ENCODE measurements at places on chromosomes 3 and 15. TPM values are rescaled to one million over a fixed set of nuclear protein-coding genes. Genes with fewer than 3 reads are reported as not detected.
A peak's percentile ranks its signal among the peaks of the same experiment; 100 is the strongest.

GRCh38 chr15:96247621-96248305 is 82.7 kb upstream of the NR2F2 start:
- H3K36me3 ChIP-seq: peaks cover 4% of the 10 kb centered on the region
- no peak overlapping the region for H3K4me3 ChIP-seq
- no peak overlapping the region for H3K27ac ChIP-seq
- H3K4me1 ChIP-seq: no peaks in the 10 kb centered on the region
- DNase-seq: no peak

- H3K27ac ChIP-seq: no peak overlapping the region
- no peaks in the 10 kb centered on the region for H3K4me1 ChIP-seq
- no peaks in the 10 kb centered on the region for H3K36me3 ChIP-seq
These were observed 70.1 kb downstream of the KLF15 start for GRCh38 chr3:126287171-126287535.

Gene GPR15
- 1.4 TPM for total RNA-seq

- no peak for DNase-seq
- H3K36me3 ChIP-seq: peaks cover 8% of the 10 kb centered on the region
- H3K4me3 ChIP-seq: no peak overlapping the region
- H3K27ac ChIP-seq: no peak overlapping the region
These were observed 133.5 kb upstream of the TBL1XR1 start for GRCh38 chr3:177330779-177331178.

DNA sequence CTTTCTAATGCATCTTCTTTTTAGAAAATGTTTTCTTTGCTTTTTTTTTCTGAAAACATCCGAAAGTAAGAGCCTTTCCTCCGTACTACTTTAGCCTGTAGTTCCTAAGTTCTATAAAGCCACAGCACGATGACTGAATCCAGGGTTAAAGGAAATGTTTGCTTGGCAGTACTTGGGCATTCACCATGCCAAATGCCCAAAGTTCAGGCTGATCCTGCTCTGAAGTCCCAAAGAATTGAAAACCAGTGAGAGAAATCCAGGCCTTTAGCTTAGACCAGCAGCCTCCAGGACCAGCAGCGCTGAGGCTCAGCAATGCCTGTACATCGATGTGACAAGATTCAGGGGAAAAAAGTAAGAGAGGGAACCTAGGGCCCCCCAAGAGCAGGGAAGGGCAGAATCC is 35.1 kb downstream of the CCK start:
- no peak overlapping the region for H3K4me3 ChIP-seq
- H3K27ac ChIP-seq: no peak overlapping the region

DNA sequence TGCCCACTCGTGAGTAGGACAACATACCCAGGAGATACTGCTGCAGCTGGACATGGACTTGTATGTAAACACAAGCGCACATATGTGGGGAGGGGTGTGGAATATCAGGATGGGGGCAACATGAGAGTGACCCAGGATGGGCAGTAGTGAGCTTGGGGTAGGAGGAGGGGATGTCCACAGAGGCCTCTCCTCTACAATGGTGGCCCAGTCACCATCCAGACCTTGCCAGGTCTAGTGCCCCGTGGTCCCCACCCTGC is 266 bp upstream of the ZBTB47 start:
- no peaks in the 10 kb centered on the region for H3K27me3 ChIP-seq
- peak overlapping the region; percentile 28 for H3K27ac ChIP-seq
- peaks cover 7% of the 10 kb centered on the region for H3K4me1 ChIP-seq
- DNase-seq: no peak

DNA sequence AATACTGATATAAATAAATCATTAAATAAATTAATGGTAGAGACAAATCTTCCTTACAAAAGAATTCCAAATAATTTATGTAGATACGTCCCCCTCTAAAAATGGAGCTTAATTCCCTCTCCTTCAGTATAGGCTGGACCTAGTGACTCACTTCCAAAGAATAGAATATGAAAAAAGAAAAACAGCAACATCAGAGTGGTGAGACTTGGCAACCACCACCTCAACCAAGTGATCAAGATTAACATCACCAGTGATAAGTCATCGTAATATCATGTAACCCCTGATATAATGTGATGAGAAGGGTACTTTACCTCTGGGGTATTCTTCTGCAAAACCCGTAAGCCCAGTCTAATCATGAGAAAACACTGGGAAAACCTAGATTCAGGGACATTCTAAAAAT is 13.4 kb downstream of the GOLGB1 start:
- H3K36me3 ChIP-seq: no peaks in the 10 kb centered on the region
- no peaks in the 10 kb centered on the region for H3K27me3 ChIP-seq
- no peak overlapping the region for H3K27ac ChIP-seq
- H3K4me3 ChIP-seq: no peak overlapping the region
- no peak for DNase-seq
- peaks cover 49% of the 10 kb centered on the region for H3K4me1 ChIP-seq

DNA sequence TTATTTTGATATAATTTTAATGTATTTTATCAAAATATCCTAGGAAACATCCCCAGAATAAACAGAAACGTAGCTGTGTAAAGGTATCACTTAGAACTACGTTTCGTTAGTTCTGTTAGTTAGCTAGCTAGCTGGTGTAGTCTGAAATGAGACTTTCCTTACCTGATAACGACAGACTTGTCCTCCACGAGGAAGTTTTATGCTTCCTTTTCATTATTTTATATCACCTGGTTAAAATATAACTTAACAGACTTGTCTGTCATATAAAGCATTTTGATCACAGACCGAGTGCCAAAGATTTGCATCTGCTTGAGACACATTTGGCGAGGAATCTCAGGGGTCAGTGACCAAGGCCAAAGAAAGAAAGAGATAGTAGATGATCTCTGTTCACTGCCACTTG is 829.5 kb downstream of the VGLL3 start:
- no peaks in the 10 kb centered on the region for H3K36me3 ChIP-seq
- H3K4me3 ChIP-seq: no peak overlapping the region
- H3K27me3 ChIP-seq: no peaks in the 10 kb centered on the region
- no peak overlapping the region for H3K27ac ChIP-seq
- no peak for DNase-seq
- no peaks in the 10 kb centered on the region for H3K4me1 ChIP-seq

- H3K27ac ChIP-seq: peak overlapping the region; percentile 3
- H3K27me3 ChIP-seq: peaks cover 6% of the 10 kb centered on the region
- DNase-seq: no peak
- H3K4me1 ChIP-seq: peaks cover 49% of the 10 kb centered on the region
These were observed 630 bp upstream of the EFCAB12 start for GRCh38 chr3:129429080-129429451.

DNA sequence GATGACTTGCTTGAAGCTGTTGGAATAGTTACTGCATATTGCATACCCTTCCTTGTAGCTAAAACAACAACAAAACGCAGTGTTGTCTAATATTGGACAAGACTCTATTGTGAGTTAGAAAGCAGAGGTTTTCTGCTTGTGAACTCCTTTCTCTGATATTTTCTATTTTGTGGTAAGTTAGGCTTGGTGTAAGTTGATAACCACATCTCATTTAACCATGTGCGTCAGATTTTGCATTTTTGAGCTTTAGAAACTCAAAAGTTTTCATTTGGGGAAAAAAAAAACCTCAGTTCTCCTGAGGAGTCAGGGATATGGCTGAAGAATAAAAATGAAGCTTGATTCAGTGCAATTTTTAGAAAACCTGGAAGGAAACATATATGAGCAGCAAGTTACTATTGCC is 1.5 kb downstream of the ARIH1 start:
- DNase-seq: no peak
- peaks cover 4% of the 10 kb centered on the region for H3K36me3 ChIP-seq
- peak overlapping the region; percentile 95 for H3K27ac ChIP-seq

DNA sequence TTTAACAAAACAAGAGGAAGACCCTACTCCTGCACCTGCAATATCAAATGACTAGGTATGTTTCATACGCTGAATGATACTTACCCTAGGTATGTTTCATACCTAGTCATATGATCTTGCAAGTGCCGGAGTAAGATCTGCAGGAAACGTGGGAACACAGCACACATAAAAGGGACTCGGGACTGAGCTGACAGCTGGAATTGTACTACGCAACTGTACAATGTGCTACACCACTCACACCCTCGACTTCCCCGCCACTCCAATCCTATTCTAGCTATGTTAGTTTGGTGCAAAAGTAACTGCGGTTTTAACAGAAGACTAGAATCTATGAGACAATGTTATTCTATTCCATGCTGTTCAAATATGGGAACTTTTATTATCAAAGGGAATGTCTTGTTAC is 22.0 kb downstream of the CRBN start:
- no peak for DNase-seq
- H3K36me3 ChIP-seq: peaks cover 49% of the 10 kb centered on the region
- peak overlapping the region; percentile 32 for H3K27ac ChIP-seq
- H3K27me3 ChIP-seq: no peaks in the 10 kb centered on the region

DNA sequence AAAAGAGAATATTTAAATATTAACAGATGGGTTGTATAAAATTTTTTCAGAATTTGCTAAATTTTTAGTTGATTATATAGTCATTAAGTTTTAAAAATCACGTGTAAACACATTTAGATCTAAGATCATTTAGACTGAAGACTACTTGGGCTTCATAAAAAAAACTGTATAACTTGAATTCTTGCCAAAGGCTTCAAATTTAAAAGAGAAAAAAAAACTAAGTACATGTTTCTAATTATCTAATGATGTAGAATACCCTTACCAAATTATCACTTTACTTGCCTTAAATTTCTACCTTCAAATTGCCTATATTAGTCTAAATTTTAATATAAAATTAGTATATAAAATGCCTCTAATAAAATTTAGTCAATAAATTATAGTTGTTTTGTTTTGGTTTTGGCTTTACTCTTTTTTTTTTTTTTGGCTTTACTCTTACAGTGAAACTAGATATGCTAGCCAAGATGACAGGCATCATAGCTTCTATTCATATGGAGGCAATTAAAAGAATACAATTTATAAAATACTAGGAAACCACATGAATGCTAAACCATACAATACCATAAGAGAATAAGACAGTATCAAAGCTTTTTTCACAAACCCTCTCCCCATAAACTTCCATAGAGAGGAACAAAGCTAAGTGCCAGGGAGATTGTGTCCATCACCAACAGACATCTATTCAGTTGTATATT is 183.1 kb upstream of the KCNMB2 start:
- no peak overlapping the region for H3K27ac ChIP-seq
- H3K4me3 ChIP-seq: no peak overlapping the region
- no peak for DNase-seq
- no peaks in the 10 kb centered on the region for H3K36me3 ChIP-seq
- H3K27me3 ChIP-seq: peaks cover 21% of the 10 kb centered on the region
- H3K4me1 ChIP-seq: peaks cover 7% of the 10 kb centered on the region

DNA sequence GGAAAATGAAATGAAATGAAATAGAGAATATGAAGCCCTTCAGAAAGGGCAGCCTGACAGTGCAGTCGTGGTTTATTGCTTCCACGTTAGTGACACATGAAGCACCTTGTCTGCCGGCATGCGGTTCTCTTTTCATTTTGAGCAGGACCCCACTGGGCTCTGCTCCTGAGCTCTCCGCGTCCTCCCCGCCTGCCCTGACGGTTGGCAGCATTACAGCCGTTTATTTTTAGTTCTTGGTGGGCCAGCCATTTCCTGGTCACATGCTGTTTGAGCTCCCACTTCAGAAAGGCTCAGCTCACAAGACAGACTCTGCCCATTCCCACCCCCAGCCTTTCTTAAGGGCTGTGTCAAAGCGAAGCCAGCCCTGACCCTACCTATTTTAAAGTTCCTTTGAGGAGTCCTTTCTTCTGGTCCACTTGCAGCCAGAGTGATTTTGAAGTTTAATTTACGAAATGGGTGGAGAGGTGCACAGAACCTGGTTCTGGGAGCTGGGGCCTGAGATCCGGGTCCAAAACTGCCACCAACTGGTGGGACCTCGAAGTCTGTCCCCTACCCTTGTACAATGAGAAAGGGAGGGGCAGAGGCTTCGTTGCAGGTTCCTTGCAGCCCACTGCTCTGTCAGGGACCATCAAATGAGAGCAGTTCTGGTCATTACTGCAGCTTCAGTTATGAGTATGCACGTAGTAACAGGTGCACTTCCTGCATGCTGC is 60.1 kb downstream of the MGLL start:
- H3K27me3 ChIP-seq: no peaks in the 10 kb centered on the region
- H3K4me1 ChIP-seq: peaks cover 18% of the 10 kb centered on the region
- H3K27ac ChIP-seq: peak overlapping the region; percentile 49
- peak overlapping the region; percentile 70 for H3K4me3 ChIP-seq
- H3K36me3 ChIP-seq: no peaks in the 10 kb centered on the region

DNA sequence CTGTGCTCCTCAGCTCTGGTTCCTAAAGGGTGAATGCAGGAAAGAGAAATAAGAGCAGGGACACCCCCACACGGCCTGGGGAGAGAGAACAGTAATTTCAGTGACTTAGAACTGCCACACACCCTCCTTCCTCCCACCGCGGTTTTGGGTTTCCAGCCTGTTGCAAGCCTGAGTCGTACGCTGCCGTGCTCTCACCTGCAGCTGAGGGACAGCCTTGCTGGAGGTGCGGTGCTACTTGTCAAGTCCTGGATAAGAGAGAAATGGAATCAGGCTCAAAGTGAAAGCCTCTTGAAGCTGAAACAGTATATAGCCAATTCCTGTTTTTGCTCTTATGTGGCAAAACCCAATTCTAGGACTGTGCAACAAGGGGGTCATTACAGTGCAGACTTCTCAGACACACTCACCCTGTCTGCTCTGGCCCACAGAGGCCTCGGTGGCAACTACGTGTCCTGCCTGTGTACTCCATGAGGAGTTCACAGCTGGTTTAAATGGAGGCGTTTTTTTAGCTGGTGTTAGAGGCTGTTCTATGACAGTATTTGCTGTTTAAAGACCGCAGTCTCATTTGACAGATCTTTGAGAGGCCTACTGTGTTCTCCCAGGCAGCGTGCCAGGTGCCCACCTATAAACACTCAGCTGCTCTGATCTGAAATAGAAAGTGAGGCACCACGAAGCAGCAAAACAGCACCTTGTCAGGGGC is 42.9 kb downstream of the TBC1D2B start:
- peaks cover 6% of the 10 kb centered on the region for H3K36me3 ChIP-seq
- peaks cover 48% of the 10 kb centered on the region for H3K4me1 ChIP-seq
- peak overlapping the region; percentile 72 for H3K4me3 ChIP-seq
- H3K27me3 ChIP-seq: no peaks in the 10 kb centered on the region
- DNase-seq: peak; percentile 91

- H3K36me3 ChIP-seq: no peaks in the 10 kb centered on the region
- H3K27ac ChIP-seq: no peak overlapping the region
- DNase-seq: no peak
- H3K4me1 ChIP-seq: no peaks in the 10 kb centered on the region
These were observed 379.7 kb downstream of the TIGIT start for GRCh38 chr3:114673481-114673880.

DNA sequence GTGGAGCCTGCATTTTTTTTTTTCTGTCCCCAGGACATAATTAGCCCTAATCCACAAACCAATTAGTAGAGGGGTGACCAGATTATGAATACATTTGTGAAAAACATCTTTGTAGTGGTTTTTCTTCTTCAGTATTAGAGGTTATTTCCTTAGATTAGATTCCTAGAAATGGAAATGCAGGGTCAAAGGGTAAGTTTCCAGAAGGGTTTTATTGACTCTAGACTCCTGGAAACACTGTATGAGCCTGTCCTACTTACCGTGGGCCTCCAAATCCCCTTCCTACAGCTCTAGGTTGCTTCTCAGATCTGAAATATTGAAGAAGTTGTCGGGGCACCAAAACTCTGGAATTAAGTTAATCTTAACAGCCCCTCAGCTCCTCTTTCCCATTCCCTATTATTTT is 22.4 kb downstream of the SQOR start:
- H3K27me3 ChIP-seq: no peaks in the 10 kb centered on the region
- peak overlapping the region; percentile 54 for H3K27ac ChIP-seq
- peaks cover 18% of the 10 kb centered on the region for H3K36me3 ChIP-seq
- no peak overlapping the region for H3K4me3 ChIP-seq

GRCh38 chr3:193560870-193561269 is 6.2 kb upstream of the ATP13A4 start:
- no peaks in the 10 kb centered on the region for H3K27me3 ChIP-seq
- no peak overlapping the region for H3K4me3 ChIP-seq
- no peak for DNase-seq
- no peak overlapping the region for H3K27ac ChIP-seq
- no peaks in the 10 kb centered on the region for H3K4me1 ChIP-seq
- H3K36me3 ChIP-seq: no peaks in the 10 kb centered on the region

Gene GOLGA8H
- total RNA-seq: 0.55 TPM
